ENCODE measurements at places on chromosomes 16 and 17.

- DNase-seq, result no peak
These were observed 1141.1 kb downstream of the CDH11 start for GRCh38 chr16:63980763-63981162.

DNA sequence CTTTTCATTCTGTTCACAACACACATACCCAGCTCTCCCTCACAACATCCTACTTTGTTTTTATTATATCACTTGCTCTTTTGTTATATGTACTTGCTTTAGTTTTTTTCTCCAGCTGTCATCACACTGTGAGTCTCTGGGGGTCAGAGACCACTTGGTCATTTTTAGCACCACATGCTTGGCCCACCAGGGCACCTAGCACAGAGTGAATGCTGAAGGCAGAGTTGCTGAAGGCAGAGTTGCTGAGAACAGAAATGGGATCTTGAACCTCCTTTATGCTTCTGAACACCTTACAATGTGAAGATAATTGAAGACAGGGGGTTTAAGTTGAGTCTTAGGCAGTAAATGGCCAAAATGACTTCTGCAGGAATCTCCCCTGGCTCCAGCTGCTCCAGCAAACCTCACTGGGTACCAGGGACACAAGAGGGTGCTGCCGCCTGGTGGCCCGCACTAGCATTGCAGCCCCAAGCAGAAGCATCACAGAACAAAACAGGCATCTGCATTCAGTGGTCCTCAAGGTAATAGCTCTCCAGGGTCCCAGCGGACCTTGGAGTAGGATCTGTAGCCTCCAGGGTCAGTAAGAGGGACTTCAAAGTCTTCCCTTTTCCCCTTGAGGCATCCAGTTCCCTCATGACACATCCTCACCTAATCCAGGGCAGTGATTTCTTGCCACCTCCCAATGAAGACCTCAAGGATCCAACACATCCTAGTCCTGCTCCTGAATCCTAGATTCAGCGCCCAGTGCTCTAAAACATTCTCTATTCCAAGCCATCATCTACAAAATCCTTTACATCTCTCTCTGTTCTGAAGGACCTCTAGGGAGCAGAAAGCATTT, 1972.6 kb downstream of the TP53TG3F start:
- no peak for DNase-seq

- DNase-seq, result no peak
These were observed 37.2 kb downstream of the GSE1 start for GRCh38 chr16:85650135-85650843.

DNA sequence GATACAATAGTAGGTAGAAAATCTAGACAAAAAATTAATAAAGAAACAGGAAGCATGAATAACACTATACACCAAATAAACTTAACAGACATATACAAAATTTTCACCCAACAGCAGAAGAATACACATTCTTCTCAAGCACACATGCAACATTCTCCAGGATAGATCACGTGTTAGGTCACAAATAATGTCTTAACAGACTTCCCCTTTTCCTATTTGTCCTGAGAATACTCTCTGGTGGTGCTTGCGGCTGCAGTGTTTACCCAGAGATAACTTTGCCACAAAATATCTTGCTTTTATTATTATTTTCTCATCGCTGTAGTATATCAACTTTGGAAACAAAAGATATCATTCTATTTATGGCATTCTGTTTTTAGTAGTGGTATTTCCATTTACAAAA, 40.6 kb upstream of the ZNF267 start:
- DNase-seq, result no peak

- no peak for DNase-seq
These were observed 116.7 kb downstream of the GAS7 start for GRCh38 chr17:10081571-10082169.

DNA sequence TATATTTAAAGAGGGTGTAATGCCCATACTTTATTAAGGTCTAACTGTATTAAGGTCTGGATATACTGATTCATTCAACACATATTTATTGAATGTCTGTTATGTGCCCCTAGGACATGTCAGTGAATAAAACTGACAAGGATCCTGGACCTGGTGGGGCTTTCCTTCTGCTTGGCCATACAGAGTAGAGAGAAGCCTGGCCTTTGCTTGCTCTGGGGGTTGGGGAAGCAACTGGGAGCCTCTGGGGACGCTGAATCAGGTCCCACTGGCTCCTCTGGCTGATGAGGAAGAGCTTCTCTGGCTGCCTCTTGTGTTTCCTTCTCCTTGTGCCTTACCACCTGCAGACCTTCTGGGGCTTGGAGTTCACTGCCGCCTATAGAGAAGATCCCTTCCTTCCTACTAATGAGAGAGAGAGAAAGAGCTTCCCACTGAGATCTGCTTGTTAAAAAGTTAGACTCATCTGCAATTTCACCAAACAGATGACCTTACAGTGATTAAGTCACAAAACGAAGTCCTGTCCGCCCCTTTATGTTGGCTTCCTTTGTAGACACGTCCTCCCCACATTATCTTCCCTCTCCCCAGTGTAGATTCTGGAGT, 49.7 kb downstream of the MSI2 start:
- DNase-seq, result no peak

DNA sequence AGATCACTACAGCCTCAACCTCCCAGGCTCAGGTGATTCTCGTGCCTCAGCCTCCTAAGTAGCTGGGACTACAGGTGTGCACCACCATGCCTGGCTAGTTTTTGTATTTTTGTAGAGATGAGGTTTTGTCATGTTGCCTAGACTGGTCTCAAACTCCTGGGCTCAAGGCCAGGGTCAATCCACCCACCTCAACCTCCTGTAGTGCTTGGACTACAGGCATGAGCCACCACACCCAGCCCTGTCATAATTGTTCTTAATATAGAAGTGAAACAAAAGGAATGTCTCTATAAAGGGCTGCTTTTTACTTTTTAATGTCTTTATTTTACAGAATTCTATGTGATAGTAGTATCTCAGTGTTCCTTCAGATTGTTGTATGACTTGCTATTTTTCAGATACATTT, 345.2 kb upstream of the TBX2 start:
- DNase-seq, result no peak

DNA sequence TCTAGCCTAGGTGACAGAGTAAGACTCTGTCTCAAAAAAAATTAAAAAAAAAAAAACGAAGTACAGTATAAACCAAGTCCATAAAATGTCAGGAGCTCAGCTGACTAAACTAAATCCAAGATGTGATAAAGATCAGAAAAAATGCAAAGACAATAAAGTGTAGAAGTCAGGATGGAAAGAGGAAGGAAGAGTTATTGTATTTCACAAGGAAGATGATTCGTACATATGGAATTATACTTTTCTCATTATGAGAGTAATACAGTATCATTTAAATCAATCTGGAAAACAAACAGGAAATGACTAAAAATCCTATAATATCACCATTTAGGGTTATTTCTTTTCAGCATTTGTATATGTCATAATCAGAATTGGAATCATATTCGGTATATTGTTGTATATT, 11.4 kb upstream of the APOH start:
- no peak for DNase-seq

GRCh38 chr16:12874186-12874585, 27.2 kb upstream of the SHISA9 start:
- DNase-seq, result no peak

DNA sequence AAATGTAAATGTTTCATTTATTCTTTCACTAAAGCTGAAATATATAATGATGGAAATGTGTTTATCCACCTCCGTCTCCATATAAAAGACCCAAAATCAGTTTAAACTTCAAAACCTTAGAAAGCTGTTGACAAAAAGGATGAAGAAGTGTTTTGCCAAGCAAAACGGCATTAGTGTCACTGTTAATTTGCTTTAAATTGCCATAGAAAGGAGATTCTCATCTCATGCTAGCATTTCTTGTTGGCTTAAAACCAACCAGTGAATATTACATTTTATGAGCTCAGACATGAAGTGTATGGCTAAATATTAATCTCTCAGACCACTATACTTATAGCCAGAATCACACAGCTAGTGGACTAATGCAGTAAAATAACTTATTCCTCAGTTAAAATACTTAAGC, 398.8 kb downstream of the KIF2B start:
- DNase-seq, result no peak

DNA sequence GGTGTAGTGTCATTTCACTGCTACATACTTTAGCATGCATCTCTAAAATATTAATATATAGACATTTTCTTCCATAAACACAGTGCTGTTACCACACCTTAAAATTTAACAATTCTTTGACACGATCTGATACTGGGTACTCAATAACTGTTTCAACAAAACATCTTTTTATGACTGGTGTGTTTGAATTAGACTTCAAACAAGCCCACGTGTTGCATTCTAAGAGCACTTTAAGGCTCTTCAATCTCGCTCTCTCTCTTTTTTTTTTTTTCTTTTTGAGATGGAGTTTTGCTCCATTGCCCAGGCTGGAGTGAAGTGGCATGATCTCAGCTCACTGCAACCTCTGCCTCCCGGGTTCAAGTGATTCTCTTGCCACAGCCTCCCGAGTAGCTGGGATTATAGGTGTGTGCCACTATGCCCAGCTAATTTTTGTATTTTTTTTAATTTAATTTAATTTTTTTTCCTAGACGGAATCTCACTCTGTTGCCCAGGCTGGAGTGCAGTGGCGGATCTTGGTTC, 15.8 kb upstream of the SLC46A1 start:
- no peak for DNase-seq

DNA sequence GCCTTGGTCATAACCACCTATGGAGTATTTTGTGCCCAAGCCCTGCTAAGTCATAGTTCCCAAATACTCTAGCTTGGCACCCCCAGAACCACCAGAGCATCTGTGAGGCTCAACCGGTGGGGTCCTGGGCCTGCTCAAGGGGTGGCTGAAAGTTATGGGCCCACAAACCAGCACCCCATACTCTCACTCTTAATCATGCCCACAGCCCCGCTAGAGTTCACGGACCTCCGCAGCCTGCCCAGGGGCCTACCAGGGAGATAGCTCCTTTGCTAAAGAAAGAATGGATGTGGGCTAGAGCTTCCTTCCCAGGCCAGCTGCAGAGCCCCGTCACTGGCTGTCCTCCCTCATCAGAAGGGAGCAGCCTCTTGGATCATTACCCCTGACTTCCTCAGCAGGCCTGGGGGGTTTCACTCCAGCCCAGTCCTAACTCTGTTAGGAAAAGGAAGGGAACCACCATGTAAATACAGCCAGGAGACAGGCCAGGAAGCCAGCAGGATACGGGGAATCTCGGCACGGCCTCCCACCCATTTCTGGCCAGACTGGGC, 1.4 kb downstream of the GIT1 start:
- DNase-seq, result no peak

GRCh38 chr16:11024333-11025053, 80.1 kb downstream of the CLEC16A start:
- DNase-seq, result no peak

DNA sequence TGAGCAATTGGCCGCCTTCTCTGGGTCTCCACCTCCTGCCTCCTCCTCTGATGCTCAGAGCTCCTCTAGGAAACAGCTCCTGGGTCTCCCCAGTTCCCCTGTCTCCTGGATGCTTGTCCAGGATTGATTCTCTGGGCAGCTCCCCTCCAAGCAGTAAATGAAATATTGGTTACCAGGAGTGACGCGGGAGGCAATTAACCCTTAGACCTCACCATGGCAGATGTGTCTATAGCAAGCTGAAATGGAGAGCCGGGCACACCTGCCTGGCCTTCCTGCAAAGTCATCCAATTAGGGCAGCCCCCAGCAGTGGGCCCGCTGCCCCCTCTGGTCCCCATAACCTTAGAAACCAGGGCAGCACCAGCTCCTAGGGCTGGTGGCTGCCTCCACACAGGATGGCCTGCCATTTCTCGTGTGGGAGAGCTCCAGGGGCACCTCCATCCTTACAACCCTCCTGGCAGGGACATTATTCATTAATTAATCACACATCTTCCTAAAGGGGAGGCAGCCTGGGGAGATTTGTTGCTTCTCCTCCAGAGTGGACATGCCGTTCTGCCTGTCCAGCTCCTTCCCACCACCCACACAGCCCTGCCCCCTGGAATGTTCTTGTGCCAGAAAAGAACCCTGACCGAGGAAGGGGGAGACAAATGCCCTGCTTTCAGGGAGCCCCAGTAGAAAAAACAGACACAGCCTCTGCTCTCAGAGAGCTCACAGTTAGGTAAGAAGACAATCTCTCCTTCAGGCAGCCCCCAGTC, 8.3 kb upstream of the KIF18B start:
- no peak for DNase-seq

DNA sequence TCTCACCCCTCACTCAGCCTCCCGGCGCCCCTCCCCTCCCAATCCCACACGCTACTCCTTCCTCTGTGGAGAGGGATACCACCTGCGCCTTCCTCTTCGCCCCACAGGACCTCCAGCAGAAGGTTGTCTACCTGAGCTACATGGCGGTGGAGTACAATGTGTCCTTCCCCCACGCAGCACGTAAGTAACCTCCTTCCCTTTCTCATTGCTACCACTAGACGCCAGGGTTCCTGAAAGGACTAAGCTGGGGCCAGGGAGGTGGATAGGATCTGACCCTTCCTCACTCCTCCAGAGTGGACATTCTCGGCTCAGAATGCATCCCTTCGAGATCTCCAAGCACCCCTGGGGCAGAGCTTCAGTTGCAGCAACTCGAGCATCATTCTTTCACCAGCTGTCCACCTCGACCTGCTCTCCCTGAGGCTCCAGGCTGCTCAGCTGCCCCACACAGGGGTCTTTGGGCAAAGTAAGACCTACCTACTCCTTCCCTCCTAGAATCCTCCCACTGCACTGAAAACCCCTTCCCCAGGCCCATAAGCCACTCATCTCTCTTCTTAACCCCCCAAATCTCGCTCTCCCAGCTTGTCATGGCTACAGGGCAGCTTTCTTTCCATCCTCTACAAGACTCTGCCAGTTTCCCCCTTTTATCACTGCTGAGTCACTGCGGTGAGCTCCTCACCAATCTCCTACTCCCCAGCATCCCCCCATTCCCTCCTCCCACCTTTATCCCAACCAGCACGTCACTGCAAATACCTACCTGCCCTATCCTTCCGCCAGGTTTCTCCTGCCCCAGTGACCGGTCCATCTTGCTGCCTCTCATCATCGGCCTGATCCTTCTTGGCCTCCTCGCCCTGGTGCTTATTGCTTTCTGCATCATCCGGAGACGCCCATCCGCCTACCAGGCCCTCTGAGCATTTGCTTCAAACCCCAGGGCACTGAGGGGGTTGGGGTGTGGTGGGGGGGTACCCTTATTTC, 1.5 kb downstream of the CD68 start:
- DNase-seq, result no peak

DNA sequence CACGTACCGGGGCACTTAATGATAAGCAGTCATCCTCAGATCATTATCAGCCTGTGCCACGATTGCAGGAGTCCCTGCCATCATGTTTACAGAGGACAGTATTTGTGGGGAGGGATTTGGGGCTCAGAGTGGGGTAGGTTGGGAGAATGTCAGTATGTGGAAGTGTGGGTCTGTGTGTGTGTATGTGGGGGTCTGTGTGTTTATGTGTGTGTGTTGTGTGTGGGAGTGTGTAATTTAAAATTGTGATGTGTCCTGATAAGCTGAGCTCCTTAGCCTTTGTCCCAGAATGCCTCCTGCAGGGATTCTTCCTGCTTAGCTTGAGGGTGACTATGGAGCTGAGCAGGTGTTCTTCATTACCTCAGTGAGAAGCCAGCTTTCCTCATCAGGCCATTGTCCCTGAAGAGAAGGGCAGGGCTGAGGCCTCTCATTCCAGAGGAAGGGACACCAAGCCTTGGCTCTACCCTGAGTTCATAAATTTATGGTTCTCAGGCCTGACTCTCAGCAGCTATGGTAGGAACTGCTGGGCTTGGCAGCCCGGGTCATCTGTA, 13.5 kb upstream of the EFCAB13 start:
- DNase-seq, result no peak
